ENCODE measurements at places on chromosomes 3 and 15.

DNA sequence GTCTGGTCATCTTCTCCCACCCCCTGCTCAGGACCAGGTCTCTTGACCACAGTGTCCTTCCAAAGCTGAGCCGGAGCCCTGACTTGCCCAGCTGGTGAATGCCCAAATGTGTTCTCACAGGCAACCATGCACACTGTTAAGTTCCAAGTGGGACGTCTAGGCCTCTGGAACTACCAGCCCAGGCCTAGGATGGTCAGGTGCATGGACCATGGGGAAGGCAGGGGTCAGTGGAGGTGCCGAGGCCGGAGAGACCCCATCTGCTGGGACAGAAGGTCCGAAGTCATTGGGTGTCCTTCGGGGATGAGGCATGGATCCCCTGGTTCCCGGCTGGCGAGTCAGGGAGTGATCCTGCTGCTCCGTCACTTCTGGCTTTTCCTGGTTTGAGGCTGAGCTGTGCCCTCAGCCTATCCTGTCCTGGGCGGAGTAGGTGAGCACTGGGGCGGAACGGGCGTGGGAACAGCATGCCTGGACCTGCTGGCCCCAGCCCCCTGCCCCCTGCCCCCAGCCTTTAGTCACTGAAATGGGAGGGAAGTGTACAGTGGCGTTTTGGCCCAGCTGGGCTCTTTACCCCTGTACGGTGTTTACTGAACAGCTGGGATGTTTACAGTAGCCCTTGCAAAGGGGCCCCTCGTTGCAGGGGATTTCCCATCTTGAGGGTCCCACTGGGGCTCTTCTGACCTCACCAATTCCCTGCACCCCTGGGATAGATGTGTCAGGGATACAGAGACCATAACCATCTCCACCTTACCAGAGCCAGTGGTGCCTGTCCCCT is 12.1 kb downstream of the SEMA3F start:
- DNase-seq, result no peak

DNA sequence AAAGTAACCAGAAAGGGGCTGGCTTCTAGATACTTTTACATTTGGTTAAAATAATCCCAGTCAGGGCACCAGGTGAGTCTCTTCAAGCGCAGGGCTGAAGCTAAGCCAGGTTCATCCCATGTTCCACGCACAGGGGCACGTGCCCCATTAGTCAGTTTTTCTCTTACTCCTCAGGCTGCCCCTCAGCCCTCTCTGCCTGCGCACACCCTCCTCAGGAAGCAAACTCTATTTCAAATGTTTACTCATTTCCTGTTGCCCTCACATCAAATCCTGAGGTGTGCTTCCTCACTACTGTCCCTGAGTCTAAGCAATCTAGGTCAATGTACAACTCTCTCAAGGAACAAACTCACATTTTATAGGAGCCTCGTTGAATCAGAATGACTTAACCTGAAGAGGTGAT is 48.5 kb downstream of the THBS1 start:
- no peak for DNase-seq

DNA sequence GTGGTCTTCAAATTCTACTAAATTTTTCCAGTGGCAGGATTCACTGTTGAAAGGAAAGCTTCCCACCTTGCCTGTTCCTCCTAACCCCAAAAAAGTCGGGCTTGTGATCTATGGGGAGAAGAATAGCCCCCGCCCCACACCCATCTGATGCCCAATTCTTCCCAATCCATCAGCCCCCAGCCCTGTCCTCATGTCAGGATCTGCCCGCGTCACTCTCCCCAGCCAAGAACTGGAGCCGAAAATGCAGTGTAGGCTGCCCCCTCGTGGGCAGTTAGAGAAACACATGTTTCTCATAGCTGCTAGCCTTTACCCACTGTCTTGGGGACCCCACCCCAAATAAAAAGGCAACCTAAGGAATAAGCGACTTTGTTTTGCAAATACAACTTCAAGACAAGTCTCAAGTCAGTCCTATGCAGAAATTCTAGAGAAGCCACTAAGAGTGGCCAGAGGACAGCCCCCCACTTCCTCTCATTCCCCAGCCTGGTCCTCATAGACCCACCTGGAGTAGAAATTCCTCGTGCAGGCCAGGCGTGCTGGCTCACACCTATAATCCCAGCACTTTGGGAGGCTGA is 13.0 kb upstream of the CSK start:
- peak; percentile 97 for DNase-seq

DNA sequence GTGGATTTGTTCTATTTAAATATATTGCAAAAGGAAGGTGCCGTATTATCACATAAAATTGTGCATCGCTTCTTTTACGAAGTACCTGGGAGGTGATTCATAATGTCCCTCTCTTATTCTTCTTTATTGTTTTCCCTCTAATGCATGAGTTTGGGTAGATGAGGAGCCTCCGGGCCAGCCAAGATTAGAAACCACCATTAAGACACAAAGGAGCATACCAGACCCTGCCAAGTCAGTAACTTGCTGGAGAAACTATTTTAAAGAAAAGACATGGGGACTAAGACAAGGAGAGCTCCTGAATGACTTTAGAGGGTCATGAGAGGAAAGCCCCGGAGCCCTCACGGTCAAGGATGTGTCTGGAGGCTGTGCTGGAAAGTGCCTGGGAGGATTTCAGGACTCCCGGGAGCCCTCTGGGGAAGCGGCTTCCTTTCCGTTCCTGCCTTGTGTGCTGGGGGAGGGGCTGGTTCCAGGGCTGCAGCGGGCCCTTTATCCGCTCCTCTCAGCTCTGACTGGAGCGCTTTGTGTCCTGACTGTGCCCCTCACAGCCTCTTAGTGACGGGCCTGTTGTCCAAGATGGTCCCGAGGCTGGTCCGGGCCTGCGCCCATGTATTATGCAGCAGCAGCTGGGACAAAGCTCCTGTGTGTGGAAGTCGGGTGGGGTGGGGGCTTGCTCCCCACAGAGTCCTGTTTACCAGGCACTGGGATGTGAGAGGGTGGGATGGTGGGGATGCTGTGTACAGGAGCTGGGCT is 35.7 kb downstream of the CORO2B start:
- peak; percentile 88 for DNase-seq

DNA sequence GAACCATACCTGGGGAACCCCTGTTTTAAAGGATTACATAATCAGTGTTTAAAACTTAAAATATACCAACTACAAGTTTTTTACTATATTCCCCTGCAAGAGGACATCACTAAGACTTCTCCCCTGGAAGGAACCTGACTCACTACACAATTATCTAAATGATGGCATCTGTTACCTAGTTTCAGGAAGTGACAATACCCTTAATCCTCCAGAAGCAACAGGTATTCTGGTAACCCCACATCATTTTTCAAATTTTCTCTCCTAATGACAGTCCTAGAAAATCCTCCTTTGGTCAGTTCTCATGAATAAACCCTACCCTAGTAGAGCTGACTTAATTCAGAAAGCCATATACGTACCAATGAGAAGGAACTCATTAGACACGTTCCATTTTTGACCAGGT is 78.4 kb downstream of the RFX7 start:
- DNase-seq, result no peak

Measured in osteoblast (primary cell).